ENCODE measurements at places on chromosomes 1 and 21.

- DNase-seq = no peak
Observed at GRCh38 chr1:212162635-212163034, 122.6 kb upstream of the PPP2R5A start.

GRCh38 chr1:218299416-218299815 lies 14.3 kb downstream of the RRP15 start:
- no peak for DNase-seq

DNA sequence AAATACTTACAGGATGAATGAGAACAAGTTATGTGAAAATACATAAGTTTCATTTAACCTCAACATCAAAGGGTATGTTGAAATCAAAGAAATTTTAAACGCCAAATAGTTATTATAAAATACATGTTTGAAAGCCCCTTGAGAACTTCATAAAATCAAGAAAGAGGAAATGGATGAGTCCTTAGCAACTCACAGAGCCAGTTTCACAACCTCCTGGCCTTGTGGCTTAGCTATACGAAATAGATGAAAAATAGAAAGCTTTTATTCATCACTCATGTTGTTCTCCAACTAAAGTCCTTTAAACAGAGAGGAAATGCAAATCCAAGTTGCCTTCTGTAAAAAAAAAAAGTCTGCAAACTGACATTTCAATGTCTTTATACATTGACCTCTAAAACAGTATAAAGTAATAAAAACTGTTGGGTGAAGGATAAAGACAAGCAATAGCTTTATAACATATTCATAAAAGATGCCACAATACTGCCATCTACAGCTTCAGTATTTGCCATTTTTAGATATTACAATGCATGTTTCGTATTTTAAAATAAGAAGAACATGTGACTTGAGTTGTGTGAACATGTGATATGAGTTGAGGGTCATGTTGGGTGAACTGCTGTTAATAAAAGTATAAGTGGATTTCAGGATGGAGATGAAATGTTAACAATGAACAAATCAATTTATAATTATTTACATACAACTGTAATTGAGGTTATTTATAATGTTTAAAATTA lies 847.8 kb downstream of the MRPL39 start:
- no peak for DNase-seq

DNA sequence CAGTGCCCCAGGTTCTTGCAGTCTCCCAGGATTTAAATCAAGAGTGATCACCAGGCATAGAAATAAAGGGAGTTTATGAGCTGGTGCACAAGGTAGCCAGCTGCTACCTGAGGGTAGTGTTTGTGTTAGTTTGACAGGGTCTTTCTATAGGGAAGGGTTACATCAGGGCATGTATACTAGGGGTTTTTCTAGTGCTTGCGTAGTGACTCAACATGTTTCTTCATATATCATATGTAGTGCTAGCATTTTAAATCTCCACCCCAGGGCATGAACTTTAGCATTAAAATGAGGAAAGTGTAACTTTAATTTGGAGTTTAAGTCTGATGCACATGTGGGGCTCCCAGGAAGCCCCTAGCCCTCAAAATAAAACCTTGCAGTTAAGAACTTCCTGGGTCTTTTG lies 86.5 kb upstream of the TNR start:
- no peak for DNase-seq

- DNase-seq = no peak
Observed at GRCh38 chr1:17009706-17010105, 2.0 kb downstream of the ATP13A2 start.

DNA sequence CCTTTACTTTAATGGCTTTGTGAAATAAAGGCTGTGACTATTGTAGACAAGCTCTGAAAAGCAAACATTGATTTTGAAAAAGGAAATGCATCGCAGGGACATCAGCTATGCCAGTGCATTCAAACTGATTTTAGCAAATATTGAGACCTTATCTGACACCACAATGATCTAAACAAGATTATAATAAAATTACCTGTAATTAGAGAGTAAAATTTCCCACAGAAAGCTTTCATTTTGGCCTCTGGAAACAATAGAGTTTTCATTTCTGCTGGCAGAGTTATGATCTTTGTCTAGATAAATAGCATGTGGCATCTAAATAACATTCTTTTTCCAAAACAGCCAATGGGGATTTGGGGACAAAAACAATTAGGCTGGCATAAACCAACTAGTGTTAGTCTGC lies 650.4 kb upstream of the PRMT6 start:
- no peak for DNase-seq

DNA sequence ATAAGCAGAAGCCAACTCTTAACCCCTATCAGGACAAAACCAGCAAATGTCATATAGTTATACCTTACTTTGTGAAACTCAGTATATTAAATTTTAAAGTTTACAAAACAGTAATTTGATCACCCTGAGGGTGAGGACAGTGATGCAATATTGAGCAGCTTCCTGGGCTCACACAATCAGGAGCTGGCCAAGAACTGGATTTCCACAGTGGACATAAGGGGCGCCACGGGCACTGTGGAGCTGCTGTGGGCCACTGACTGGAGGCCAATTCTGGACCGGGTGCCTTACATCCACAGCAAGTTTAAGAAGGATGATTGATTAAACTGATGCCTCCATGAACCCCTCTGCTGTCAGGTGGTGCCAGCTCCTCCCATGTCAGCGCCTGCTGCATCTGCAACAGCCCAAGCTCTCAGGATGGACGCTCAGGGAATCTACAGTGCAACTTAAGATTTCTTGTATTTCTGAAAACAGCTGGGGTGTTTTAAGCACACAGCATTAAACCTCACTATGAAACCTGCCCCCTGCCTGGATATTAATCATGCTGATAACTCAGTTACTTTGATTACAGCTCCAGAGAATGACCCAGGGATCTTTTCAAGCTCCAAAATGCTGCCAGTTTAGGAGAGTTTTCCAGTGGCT lies 55.9 kb downstream of the TOR3A start:
- DNase-seq = no peak

DNA sequence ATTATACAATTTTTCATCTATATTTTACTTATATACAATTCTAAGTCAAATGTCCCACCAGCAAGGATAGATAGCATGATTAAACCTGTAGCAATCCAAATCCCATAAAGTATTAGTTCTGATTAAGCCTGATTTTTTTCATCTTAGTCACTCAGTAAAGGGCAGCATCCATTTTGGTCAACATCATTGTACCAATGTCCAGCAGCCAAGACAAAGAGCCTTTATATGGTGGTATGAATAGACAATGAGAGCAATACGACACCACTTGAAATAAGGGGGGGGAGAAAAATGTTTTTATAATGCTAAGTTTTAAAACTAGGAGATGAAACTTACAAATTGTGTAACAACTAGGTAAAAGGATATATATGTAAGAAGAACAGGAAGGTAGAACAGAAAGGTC lies 7.4 kb downstream of the ZNF644 start:
- DNase-seq = no peak

DNA sequence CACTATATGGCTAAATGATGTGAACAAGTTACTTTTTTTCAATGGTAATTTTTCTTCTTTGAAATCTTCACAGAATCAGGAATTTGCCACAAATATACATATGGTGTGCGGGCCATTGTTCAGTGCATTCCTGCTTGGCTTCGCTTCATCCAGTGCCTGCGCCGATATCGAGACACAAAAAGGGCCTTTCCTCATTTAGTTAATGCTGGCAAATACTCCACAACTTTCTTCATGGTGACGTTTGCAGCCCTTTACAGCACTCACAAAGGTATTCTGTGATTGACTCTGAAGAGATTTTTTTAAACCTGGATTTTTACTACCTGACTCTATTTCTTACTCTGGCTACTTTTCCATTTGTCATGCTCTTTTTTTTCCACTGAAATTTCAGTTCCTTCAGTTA lies 76.2 kb upstream of the KIAA1614 start:
- no peak for DNase-seq

- DNase-seq = no peak
Observed at GRCh38 chr1:235297579-235297978, 30.4 kb downstream of the ARID4B start.

- DNase-seq = peak; percentile 86
Observed at GRCh38 chr1:205121660-205122488, at the start of gene RBBP5. RBBP5 (minus strand) TSS chr1:205121978; CDS start chr1:205121873, 105 bp downstream.

GRCh38 chr1:226419284-226420029 lies 11.6 kb upstream of the PARP1 start:
- no peak for DNase-seq

DNA sequence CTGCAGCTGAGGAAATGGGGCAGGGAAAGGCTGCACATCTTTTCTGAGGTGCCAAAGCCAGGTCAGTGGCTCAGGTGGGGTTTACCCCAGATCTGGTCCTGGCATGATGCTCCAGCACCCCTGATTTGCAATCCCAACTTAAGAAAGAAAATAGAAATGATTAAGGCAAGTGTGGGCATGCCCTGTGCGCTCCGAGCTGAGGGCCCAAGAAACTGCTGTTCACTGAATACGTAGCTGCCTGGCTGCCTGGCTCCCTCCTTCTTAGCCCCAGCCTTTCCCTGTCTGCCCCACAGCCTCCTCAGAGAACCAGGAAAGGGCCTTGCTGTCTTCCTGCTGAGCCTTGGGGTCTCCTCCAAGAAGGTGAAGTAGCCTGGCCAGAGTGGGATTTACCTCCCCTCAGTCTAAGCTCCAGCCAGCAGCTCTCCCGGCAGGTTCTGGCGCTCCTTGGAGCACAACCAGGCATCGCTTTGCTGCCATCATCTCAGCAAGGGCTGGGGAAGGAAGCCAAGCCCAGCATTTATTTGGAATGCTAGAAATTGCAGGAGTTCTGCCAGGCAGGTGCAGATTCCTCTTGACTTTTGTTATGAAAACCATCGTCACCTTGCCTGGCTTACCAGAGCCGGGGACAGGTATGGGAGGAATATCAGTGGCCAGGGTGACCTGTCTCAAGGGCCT lies 51.3 kb upstream of the SELENON start:
- no peak for DNase-seq

- DNase-seq = no peak
Observed at GRCh38 chr21:45448283-45448809, 43.4 kb downstream of the COL18A1 start.

DNA sequence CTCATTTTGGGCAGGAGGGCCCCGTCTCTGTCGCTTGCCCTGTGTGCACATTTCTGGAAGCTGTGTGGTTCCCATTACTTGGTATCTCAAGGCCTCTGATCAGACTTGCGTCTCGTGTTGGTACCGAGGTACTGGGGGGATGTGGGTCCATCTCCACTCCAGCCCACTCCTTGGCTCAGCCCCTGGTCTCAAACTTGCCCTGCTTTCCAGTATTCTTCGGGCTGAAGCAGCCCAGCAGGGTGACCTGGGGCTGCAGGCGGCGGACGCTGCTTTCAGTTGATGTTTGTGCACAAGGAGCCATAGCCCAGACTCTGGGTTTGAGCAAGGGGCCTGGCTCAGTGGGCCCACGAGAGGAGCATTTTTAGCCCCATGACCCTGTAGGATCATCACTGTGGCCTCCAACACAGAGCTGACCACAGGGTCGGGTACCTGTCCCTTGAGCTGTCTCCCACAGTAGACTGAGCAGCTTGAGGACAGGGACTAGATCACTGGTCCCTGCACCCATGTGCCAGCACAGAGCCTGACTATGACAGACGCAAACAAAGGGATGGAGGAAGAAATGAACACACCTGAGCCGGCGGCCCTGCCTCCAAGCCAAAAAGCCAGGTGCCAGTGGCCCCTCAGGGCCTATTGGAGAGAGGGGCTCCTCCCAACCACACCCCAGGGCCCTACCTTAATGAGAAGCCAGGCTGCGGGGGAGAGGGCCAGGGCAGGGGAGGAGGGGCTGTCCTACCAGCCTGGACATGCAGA lies 46.8 kb downstream of the CHD5 start:
- DNase-seq = no peak

DNA sequence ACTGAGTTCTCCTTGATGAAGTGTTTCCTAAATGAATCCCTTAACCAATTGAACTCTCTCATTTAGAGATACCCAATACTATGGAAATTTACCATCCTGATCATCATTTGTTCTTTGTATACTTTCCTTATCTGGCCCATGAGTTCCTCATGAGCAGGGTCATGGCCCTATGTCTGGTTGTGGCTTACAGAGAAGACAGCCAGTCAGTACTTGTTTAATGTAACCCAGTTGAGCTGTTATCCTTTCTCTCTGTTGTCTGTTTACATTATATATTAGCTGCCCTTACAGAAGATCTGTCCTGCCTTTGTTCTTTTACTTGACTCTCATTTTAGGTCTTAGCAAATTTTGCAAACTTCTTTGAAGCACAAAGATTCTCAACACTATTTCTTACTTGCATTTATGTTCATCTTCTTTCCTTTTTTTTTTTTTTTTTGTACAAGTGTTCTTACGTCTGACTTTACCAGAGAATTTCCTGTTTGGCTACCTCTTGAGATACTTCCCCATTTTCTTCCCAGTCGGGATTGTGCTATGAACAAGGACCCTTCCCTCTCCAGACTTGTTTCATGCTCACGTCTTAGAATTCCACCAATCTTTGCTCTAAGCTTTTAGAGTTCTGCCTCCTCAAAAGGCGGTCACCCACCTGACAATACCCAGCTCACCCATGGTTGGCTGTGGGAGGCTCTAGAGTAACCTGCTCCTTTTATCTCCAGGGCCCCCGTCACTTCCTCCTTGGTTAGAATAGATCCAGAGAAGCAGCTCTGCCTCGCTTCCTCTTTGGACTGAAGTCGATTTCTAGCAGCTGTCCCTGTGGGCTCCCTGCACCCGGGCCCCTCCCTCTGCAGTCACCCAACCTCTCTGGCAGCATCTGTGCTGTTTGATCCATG lies 53.6 kb upstream of the RUNX1 start:
- DNase-seq = no peak

DNA sequence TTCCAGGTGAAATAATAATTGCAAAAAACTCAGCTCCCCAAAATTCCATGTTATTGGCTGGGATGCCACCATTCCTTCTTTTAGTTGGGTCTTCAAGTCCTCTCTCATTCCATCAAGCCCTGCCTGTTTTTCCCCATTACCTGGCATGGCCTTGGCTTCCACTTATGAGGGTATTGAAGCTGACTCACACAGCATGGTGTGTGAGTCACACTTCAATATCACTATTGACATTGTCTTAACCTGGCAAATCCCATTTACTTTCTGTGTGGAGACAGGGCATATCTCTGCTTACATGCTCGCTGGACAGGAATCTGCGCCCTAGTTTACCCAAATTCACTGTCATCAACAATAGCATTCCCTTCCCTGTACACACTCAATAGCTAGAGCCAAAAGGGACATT lies 1806.8 kb downstream of the BRINP3 start:
- no peak for DNase-seq

- DNase-seq = no peak
Observed at GRCh38 chr1:238153253-238153652, 262.5 kb upstream of the ZP4 start.

Measured in stimulated activated CD8-positive, alpha-beta memory T cell treated with anti-CD3 and anti-CD28 coated beads, Interleukin-2, amount 100 ng/mL, for 1 hour (primary cell).